ENCODE measurements at places on chromosomes 12 and 14.

GRCh38 chr14:56198438-56198837 is 80.2 kb downstream of the PELI2 start:
- no peak for ATAC-seq

DNA sequence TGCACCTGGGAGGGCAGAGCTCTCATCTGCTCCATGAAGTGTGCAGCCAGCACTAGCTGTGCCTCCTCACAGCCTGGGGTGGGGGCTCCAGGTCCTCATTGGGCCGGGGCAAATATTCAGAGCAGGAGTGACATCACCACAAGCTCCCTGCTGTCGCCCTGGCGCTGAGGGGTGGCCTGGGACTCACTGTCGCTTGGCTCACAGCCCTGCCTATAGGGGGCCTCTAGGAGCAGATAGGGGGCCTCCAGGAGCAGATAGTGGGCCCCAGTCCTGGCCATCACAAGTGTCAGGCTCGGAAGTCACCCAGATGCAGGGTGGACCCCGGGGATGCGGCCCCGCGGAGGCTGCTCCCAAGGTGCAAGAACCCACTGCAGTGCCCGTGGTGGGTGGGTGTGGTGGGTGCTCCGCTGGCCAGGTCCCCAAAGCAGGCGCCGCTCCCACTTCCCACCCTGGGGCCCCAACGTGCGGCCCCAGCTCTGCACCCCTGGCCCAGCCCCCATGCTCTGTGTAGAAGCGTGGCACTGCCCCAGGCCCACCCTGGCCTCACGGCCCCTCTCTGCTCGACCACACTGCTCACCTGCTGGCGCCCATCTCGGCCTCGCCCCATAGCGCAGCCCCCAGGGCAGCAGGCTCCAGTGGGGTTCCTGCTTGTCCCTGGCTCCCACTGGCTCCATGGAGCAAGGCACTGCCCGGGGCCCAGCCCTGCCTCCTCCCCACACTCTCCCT is 18.0 kb downstream of the SYNJ2BP start:
- ATAC-seq = no peak

GRCh38 chr12:38350342-38351174 is 34.0 kb downstream of the ALG10B start:
- ATAC-seq = no peak

GRCh38 chr12:46024099-46024498 is 33.7 kb upstream of the SCAF11 start:
- no peak for ATAC-seq

DNA sequence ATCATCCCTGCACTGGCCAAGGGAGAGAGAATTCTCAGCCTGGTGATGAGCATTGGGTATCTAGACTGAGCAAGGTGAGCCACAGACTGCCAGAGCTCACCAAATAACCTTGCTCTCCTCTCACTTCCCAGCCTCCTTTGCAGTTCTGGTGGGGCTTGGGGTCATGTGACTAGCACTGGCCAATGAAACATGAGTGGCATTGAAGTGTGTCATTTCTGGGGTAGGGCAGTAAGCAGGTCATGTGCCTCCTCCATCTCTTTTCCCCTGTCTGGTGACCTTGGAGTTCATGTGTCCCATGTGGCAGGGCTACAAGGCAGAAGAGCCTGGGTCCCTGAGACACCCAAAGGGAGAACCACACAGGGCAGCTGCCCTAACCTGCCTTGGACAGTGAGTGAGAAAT is 3.6 kb upstream of the KRT72 start:
- ATAC-seq = no peak

GRCh38 chr14:93984070-93984469 is 7.7 kb upstream of the ASB2 start:
- no peak for ATAC-seq

GRCh38 chr14:62006116-62006731 is 244.0 kb downstream of the SNAPC1 start:
- peak; percentile 88 for ATAC-seq

GRCh38 chr14:20556500-20557211 is 4.2 kb downstream of the RNASE9 start:
- no peak for ATAC-seq

- ATAC-seq = no peak
Observed at GRCh38 chr12:21773806-21774205, 700 bp downstream of the KCNJ8 start.

DNA sequence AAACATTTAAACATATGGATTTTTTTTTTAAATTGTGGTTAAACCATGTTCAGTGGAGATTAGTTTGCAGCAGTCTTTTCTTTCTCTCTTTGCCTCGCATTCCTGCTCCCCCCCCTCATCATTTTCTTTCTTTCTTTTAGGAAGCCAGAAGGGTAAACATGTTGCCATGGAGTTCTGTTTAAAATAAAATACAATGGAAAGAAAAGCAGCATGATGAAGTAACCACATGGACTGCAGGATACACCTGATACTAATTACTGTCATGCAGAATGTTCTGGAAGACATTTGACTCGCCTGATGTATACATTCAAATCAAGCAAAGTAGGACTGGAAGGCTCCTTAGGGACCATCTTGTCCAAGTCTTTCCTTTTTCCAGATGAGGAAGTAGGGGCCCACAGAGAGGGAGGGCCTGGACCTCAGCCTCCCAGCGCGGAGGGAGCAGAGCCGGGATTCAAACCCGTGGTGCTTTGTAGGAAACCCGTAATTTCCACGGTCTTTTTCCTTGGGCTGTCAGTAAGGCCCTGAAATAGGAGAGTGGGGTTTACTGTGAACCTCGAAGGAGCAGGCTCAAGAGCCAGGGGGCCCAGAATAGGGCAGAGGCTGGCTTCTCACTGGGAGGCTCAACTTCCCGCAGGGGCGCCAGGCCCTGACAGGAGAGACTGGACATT is 2.4 kb upstream of the MEG3 start:
- ATAC-seq = no peak

- no peak for ATAC-seq
Observed at GRCh38 chr12:89319606-89320005, 32.7 kb downstream of the DUSP6 start.

DNA sequence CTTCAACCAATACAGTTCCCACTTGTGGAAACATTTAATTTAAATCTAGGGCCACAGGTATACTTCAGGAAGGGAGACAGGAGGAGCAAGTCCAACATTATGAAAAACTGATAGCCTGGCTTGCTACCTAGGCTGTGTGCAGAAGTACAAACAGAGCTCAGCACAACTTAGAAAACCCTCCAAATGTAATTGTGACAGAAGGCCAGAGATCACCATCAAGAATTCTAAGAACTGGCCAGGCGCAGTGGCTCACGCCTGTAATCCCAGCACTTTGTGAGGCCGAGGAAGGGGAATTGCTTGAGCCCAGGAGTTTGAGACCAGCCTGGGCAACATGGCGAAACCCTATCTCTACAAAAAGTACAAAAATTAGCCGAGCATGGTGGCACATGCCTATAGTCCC is 14.1 kb downstream of the ATP2B1 start:
- no peak for ATAC-seq

DNA sequence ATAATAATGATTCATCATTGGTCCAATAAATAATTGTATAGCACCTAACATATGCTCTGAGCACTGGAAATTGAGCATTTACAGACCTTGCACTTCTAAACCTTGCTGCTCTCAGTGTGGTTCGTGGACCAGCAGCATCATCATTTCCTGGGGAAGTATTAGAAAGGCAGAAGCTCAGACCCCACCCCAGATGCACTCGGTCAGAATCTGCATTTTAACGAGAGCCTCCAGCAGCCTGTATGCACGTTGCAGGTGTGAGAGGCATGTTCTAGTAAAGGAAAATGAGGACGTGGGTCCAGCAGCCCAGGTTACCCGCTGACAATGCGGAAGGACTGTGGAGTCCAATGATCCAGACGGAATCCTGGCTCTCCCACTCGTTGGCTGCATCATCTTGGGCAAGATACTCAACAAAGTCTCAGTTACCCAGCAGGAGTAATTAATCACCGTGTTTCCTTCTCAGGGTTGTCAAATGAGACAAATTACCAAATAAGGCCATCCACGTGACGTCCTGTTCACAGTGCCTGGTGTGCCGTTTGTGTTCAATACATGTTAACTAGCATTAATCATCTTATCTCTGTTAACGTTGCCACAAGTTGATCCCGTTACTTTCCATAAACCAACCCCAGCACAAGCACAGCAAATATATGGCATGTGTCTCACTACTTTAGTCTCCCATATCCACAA is 49.2 kb upstream of the CCND2 start:
- ATAC-seq = no peak

GRCh38 chr12:66733839-66734238 is 55.0 kb upstream of the GRIP1 start:
- no peak for ATAC-seq

DNA sequence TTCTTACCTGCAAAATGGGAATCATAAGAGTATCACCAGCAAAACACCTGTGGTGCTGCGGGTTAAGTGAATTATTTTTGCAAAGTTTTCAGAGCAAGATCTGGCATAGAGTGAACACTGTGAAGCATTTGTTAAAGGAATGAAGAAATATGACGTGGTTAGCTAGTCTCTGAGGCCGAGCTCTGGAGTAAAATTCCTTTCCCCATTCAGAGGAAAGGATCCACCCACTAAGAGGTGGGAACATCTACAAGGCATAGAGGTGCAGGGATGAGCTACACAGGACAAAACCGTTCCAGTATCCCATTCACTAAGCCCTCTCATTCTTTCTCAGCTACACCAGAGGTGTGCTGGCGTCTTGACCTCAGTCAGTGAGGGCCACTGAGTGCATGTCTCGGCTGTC is 48.5 kb downstream of the JAG2 start:
- no peak for ATAC-seq

DNA sequence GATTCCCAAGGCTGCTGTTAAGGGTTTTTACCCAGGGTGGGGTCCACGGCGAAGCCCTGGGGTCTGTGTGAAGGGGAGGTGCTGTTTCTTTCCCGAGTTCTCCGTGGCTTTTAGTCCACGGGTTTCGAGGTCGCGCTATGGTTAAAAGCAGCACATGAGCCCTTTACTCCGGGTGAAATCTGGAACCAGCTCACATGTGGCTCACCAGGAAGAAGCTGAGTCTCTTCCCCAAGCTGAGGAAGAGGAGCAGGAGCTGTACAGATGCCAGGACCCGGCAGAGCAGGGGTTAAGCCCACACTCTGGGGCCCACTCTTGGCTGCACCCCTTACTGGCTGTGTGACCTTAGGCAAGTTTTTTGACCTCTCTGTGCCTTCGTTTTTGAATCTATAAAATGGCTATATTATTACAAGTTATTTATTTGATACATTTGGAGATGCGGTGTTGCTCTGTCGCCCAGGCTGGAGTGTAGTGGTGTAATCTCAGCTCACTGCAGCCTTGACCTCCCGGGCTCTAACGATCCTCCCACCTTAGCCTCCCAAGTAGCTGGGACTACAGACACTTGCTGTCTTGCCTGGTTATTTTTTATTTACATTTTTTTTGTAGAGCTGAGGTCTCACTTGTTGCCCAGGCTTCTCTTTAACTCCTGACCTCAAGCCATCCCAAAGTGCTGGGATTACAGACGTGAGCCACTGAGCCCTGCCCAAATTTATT is 266.3 kb downstream of the AACS start:
- ATAC-seq = peak; percentile 4

DNA sequence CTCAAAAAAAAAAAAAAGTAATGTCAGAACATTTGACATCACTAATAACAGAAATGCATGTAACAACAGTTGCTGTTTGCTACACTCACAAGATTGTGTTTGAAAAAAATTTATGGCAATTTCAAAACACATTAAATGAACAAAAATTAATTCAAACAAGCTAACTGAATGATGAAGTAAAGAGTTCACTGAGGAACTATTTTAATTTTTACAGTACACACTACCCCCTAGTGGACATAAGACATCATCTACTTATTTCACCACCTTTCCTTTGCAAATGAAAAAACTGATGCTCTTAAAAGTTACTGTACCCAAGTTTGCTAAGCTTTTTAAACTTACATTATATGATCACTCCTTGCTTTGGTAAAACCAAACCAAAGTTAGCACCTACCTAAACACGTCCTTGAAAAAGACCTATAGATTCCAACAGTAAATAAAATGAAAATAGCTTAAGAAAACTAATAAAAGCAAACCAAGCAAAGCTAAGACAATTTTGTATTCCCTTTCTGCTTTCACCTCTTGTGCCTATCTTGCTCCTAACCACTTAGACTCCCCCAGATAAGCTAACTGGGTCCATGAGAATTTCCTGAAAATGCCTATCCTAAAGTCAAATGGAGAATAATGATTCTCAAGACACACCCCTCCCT is 22.2 kb downstream of the UBE2N start:
- no peak for ATAC-seq

DNA sequence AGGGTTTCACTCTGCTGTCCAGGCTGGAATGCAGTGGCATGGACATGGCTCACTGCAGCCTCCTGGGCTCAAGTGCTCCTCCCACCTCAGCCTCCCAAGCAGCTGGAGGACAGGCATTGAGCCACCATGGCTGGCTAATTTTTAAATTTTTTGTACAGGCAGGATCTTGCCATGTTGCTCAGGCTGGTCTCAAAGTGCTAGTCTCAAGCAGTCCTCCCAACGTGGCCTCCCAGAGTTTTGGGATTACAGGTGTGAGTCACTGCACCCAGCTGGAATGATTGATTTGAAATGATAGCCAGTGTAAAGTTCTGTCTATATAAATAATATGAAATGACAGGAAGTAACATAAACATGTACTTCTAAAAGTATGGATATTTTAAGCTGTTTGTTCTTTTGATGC is 172.7 kb downstream of the FUT8 start:
- ATAC-seq = no peak

GRCh38 chr12:112341046-112341825 is 41.0 kb downstream of the HECTD4 start:
- ATAC-seq = no peak

GRCh38 chr12:115102450-115102849 is 418.5 kb upstream of the TBX3 start:
- ATAC-seq = no peak

Measured in motor neuron (in vitro differentiated cells).